ENCODE measurements at places on chromosomes 7 and 10. TPM values are rescaled to one million over a fixed set of nuclear protein-coding genes. Genes with fewer than 3 reads are reported as not detected.

SH3PXD2A gene
- 0.82 TPM for total RNA-seq

CEP55 gene
- 60.9 TPM for total RNA-seq

HTR5A gene
- total RNA-seq = not detected

TAS2R3 gene
- not detected for total RNA-seq

VOPP1 gene
- 88.0 TPM for total RNA-seq

BICC1 gene
- 25.8 TPM for total RNA-seq

ABCB4 gene
- not detected for total RNA-seq

TMEM225B gene
- 0.92 TPM for total RNA-seq

CYP26C1 gene
- not detected for total RNA-seq

ASB13 gene
- 25.9 TPM for total RNA-seq

ACTL6B gene
- not detected for total RNA-seq

CDH23 gene
- 2.7 TPM for total RNA-seq

GIMAP4 gene
- not detected for total RNA-seq

PODXL gene
- 43.0 TPM for total RNA-seq

UNCX gene
- total RNA-seq = not detected

HOXA10 gene
- 6.9 TPM for total RNA-seq

ENTPD1 gene
- total RNA-seq = 0.07 TPM

FGFBP3 gene
- total RNA-seq = 2.6 TPM

PCLO gene
- total RNA-seq = 1.5 TPM

NCF1 gene
- 0.18 TPM for total RNA-seq

PDGFA gene
- 35.9 TPM for total RNA-seq

HABP2 gene
- 0.09 TPM for total RNA-seq

ASCC1 gene
- 35.8 TPM for total RNA-seq

MSS51 gene
- total RNA-seq = 0.31 TPM

SEMA3D gene
- 0.07 TPM for total RNA-seq

GPR85 gene
- total RNA-seq = not detected

LRGUK gene
- 0.37 TPM for total RNA-seq

MKX gene
- total RNA-seq = not detected

TMEM213 gene
- not detected for total RNA-seq

PON2 gene
- total RNA-seq = 329 TPM

PAX4 gene
- total RNA-seq = not detected

All from A549 treated with AZD2906 at 1 μM for 4 hours (cell line).